ENCODE measurements at places on chromosomes 2 and 18. TPM values are rescaled to one million over a fixed set of nuclear protein-coding genes. Genes with fewer than 3 reads are reported as not detected.

DNA sequence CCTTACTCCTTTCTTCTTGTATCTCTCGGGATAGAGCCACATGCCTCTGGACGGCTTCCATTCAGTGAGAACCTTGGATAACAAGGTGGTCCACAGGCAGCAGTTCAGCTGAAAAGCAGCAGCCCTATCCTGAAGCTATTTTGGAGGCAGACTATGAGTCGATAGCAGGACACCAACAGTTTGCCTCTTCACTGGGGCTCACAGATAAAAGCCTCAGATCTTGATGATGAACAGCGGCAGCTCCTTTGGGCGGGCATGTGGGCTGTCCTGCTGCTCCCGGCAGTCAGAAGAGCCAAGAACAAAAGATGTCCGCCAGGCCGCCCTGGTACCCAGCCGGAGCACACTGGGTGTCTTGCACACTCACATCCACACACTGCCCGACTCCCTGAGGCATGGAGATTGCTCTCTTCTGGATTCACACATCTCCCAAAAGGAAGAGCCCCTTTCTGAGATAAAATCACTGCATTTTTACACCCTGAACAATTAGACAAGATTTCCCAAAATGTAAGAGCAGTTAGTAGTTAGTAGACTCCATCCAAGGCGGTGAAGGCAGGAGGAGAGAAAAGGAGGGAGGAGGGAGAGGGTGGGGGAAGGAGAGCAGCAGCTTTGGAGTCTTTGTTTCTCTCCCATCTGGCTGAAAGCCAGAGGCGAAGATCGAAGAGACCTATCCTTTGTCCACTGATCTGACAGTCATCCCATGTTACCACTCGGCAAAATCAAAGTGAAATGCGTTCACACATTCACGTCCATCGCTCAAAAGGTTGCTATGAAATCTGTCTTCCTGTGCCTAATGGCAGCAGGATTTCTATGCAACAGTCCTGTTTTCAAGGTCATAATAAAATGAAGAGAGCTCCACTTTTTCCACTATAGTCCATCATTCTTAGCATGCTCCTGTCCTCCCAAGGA lies 90.1 kb upstream of the KLF7 start:
- no peaks in the 10 kb centered on the region for H3K27me3 ChIP-seq
- H3K27ac ChIP-seq, result no peak overlapping the region
- H3K36me3 ChIP-seq, result no peaks in the 10 kb centered on the region
- H3K4me1 ChIP-seq, result no peaks in the 10 kb centered on the region
- no peak for DNase-seq

The NGEF gene
- not detected for total RNA-seq

The HS6ST1 gene
- 29.8 TPM for total RNA-seq

DNA sequence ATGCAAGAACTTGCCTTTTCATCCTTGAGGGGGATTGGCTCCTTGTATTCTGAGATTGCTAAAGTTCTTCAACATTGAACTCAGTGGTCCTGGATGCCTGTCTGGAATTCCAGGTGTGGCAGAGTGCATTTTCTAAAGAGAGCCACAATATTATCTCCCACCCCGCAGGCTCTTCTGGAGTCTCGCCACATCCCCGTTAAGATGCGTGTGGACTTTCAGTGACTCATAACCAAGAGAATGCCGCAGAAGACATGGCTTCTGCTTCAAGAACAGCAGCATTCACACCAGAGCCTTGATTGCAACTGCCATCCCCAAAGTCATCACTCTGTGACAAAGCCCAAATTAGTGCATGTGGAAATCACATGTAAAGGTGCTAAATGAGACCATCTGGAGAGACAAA lies 142.7 kb downstream of the CDH20 start:
- H3K4me3 ChIP-seq, result no peak overlapping the region
- no peaks in the 10 kb centered on the region for H3K4me1 ChIP-seq
- H3K27ac ChIP-seq, result no peak overlapping the region
- no peak for DNase-seq
- H3K36me3 ChIP-seq, result no peaks in the 10 kb centered on the region

The COL3A1 gene
- 303 TPM for total RNA-seq

All from breast epithelium (tissue), 4 donors.